AG09319 (cell line): ENCODE measurements at places on chromosomes 5 and 9.

DNA sequence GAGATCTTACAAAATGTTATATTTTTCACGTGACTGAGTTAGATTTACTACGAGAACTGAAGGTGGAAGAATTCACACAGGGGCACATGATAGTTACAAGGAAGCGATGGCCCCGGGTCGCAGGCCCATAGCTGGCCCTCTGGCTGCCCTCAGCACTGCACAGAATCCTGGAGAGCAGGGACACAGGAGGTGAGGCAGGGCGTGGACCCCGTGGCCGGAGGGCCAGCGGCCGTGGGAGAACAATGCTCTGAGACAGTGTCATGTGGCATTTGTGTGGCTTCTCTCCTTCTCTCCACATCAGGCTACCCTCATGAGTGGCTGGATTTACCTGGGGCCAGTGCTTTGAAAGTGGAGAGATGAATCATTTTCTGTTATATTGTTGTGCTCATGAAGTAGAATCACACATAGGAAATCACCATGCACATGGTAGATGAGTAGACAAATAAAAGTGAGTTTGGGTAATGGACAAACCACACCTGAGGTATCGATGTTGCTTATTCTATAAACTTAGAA is 89.5 kb downstream of the ICE1 start:
- DNase-seq, result no peak

GRCh38 chr5:76379316-76379715 is 23.8 kb upstream of the IQGAP2 start:
- DNase-seq, result no peak

DNA sequence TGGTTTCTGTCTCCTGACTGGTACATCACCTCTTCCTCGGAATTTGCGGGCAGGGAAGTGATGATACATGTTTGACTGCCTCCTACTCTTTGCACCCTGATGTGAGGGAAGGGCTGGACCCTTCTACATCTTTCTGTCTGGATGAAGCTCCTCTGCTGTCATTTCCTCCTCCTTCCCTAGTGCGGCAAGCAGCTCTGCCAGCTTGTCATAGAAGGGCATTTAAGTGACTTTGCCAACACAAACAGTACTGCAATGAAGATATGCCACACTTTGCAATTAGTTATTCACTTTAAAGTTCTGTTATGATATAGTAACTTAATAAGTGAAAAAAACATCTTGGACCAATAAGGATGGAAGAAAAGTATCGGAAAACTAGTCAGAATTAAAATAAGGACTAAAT is 48.5 kb upstream of the ABL1 start:
- DNase-seq, result no peak

- no peak for DNase-seq
These were observed 81.9 kb upstream of the ADAMTS2 start for GRCh38 chr5:179427032-179427675.

- no peak for DNase-seq
These were observed 421.0 kb downstream of the KDM4C start for GRCh38 chr9:7178729-7179128.

DNA sequence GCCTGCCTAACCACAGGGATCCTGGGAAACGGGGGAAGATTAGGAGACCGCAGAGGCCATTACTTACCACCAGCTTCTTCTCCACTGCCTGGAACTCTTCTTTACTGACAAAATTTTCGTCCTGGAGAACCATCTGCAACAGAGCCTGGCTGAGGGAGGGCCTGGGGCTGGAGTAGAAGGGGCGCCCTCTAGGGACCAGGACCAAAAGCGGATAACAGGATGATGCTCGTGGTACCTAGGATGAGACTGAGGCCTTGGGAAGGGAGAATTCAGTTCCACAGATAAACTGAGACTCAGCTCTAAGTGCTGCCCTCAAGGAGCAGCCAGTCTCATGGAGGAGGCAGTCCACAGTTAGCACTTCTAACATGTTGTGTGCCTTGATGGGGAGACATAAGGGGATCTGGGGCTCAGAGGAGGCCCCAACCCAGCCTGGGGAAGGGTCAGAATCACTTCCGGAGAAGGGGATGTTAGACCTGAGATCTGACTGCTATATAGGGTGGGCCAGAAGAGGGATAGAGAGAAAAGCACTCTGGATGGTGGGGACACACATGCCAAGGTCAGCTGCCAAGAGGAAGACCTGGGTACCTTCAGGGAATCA is 1.2 kb downstream of the SPATA24 start:
- no peak for DNase-seq

- DNase-seq, result no peak
These were observed 40.9 kb downstream of the CMYA5 start for GRCh38 chr5:79730564-79730963.

DNA sequence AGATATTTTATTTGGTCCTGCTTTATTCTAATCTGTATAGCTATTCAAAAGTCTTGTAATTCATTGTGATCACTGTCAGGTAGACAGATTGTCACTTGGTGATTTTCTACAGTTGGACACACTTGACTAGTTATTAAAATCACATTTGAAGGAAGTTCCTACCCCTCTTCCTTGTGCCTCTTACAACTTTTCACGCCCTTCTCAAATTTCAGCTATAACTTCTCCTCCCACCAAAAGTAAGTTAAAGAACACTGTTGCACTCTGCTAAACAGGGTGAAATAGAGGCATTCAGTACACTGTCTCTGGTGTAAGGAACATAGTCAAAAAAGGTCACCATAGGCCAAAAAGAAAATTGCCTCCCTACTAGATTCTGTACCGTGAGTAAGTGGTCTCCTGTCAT is 142.1 kb upstream of the POU5F2 start:
- no peak for DNase-seq

DNA sequence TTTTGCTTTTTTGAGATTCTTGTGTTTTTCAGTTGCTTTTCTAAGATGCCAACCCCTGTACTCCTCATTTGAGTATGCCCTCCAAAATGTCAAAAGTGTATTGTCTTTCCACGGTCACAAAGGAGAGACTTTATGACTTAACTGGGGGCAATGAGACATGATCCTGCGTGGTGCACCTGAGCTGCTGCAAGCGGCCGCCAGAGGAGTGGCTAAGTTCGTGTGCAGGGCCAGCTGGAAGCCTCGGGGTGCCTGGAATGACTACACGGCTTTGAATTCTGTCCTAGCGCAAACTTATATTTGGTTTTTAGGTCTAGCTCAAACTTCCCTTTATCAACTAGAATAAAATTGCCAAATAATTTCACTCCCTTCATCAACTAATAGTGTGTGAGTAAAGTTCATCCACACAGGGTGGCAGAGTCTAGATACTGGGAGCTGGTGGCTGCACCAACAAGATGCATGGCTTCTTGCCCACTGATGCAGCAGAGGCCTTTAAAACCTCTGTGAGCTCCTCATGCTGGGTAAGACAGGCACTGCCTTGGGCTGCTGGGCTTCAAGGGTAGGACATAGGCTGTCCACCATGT is 4.7 kb downstream of the GADD45G start:
- DNase-seq, result no peak

DNA sequence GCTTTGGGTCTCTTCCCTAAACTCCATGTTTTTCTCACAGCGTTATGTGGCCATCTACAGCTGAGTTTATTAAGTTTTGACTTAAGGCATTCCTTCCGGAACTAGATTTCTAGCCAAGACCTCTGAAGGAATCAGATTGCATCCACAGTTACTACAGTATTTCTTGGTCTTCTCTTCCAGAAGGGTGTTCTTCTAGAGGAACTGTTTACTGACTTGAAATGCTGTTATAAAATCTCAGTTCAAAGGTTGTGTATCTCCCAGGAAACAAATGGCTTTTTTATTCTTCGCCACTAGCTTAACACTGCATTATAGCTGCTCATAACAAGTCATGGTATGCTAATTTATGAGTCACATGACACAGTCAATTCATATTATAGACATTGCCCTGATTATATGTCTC is 55.3 kb upstream of the RAD23B start:
- DNase-seq, result no peak
